ENCODE measurements at places on chromosomes 5 and 9.

DNA sequence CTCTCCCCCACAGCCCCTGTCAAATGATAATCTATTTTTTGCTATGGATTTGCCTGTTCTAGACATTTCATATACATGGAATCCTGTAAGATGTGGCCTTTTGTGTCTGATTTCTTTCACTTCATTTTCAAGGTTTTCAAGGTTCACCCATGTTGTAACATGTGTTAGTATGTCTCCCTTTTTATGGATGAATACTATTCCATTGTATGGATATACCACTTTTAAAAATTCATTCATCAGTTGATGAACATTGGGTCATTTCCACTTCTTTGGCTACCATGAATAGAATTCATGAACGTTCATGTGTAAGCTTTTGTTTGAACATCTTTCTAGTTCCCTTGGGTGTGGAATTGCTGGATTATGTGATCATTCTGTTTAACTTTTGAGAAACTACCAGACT, 94.7 kb upstream of the ZNF366 start:
- no peak for DNase-seq

DNA sequence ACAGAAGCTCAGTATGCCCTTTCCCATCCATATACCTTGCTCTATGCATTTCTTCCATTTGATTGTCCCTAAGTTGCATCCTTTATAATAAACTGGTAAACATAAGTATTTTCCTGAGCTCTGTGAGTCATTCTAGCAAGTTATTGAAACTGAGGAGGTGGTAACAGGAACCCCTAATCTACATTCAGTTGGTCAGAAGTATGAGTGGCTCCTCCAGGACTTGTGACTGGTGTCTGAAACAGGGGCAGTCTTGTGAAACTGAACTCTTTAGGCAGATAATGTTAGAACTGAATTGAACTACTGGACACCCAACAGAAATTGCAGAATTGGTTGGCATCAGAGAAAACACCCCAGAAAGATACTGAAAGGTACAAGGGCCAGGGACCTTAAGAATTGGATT, 133.1 kb upstream of the POU5F2 start:
- DNase-seq: no peak

- DNase-seq: peak; percentile 22
Measured at GRCh38 chr5:160129841-160130240, 10.6 kb upstream of the PWWP2A start.

GRCh38 chr9:3479514-3480352, 46.1 kb downstream of the RFX3 start:
- no peak for DNase-seq

DNA sequence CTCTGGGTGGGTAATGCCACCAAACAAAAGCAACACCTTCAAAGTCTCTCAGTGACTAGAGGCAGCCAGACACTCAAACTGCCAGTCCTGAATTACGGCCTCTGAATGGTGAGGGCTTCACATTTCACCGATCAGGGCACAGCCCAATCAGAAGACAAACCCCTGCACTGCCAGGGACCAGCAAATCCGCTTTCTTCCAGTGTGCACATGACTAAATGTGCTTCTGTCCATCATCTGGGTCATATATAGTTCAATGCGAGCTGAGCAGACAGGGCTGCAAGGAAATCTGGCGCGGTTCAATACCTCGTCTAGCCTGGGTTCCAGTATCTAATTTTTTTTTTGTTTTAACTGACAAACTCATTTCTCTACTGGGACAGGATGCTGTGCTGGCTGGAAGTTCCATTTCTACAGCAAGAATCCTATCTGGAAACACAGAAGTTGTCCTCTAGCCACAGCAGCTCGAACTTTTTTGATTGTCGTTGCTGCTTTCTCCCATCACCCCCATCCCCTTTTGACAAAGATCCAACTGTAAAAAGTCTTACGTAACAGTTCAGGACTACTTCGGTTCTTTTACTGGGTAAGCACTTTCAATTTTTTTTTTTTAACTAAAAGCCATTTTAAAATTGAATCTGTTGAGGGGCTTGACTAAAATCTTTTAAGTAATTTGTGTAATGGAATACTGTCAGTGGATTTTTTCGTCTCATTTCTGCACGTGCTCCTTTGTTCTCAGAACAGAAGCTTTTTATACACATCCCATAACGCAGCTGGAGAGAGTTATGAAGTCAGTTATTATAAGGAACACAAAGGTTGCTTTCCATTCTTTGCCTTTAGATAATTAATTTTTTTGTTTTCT, 112.7 kb downstream of the NR6A1 start:
- DNase-seq: peak; percentile 99

DNA sequence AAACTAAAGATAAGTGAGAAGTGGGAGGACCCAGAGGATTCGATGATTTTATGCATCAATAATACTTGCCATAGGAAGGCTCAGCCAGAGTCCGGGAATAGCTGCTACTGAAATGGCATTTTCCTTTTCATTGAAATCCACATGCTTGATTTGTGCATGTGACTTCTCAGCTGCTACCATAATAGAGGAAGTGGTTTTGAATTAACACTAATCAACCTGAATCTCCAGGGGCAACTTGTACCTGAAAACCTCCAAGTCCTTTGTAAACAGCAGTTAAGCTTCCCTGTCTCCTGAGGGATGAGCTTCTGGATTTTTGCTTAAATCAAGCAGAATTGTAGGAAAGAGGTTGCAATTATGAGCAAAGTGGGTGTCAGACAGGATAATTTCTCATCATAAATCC, 124.9 kb downstream of the PPP2R2B start:
- DNase-seq: no peak

DNA sequence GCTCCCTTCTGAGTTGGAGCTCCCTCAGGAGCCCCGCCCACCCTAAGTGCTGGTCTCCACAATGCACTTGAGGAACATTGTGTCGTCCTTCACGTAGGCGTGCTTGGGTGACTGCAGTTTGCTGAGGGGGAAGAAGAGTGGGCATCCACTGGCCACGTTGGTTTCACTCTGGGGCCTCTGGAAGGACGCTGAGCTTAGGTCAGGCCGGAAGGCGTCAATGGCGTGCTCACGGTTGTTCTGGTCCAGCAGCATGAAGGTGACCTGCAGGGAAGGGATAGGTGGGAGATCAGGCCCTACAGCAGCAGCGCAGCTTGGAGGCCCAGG, 21.7 kb downstream of the TRAF1 start:
- DNase-seq: no peak

DNA sequence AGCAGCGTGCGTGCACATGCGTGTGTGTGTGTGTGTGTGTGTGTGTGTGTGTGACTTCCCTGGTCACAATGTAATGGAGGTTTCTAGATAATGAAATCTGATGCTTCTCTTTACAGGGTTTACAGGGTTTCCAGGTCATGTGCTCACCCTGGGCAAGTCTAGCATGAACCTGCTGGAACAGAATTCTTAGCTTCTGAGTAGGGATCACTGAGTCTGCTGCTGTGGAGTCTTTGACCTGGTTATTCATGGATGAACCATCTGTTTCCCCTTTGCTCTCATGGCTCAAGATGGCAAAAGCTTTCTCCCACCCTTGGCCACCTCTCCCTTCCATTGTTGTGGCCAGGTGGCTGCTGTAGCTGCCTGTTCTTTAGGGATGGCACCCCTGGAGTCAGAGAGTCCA, 111.6 kb upstream of the SHB start:
- DNase-seq: no peak

- DNase-seq: no peak
Measured at GRCh38 chr9:69485466-69485865, 160.5 kb downstream of the ENTREP1 start.

DNA sequence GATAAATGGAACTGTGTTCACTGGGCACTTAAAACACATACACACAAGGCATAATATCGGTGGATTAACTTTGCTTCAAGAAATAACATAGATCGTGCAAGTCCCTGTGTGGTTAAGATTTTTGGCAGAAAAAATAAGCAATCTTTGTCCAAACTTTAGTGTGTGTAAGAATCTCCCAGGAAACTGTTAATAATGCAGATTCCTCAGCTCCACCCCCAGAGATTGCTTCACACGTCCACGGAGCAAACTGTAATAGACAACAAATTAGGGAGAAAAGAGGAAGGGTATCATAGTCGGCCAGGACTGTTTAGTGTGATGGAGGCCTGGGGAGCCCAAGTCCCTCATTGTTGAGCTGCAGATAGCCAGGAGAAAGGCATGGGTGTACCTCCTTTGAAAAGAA, 84.8 kb downstream of the PJA2 start:
- DNase-seq: no peak

DNA sequence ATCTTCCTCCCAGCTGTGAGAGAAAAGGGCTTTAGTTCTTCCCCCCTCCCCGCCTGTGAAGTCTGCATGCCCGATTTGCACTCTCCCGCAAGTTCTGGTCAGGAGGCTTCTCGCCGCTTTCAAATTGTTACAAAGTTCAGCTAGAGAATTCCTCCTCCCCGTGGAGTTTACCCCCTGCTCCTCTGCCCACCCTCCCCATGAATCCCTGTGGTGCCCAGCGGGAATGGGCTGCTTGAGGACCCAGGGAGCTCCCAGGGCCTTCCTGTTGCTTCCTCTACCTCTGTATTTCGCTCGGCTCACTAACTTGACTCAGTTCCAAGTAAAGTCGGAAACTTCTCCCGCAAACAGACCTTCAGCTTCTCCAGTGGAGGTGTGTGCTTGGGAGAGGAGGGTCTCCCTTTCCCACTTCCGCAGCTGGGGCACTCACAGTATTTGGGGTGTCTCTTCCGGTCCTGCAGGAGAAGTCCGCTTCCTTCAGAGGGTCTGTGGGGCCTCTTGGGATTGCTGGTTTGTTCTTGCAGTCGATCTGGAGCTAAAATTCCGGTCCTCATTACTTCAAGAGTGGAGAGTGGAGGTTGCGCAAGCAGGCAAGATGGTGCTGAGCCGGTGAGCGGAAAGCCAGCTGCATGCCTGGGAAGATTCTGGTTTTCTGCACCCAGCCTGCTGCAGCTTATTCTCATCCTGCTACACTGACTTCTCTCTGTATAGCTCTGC, 97.8 kb downstream of the ADAMTS12 start:
- peak; percentile 47 for DNase-seq

- no peak for DNase-seq
Measured at GRCh38 chr9:3784641-3785040, 258.8 kb upstream of the RFX3 start.

- DNase-seq: no peak
Measured at GRCh38 chr9:33677961-33678360, 117.4 kb upstream of the PRSS3 start.

DNA sequence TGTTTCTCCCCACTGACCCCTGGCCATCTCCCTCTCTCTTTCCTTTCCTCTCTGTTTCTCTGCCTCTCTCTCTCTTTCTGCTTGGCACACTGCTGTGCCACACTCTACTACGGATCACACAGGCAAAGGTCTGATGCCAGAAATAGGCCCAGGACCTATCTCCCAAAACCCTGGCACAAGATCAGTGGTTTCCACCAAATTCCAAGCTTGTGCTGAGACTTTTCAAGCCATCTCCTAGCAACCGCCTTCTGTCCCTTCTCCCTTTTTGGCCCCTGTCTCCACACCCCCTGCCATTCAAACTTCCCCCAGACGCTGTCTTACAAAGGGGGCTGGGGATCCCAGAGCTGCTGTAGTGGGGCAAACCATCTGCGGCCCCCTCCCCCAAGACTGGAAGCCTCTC, 38.5 kb upstream of the RARS1 start:
- no peak for DNase-seq

DNA sequence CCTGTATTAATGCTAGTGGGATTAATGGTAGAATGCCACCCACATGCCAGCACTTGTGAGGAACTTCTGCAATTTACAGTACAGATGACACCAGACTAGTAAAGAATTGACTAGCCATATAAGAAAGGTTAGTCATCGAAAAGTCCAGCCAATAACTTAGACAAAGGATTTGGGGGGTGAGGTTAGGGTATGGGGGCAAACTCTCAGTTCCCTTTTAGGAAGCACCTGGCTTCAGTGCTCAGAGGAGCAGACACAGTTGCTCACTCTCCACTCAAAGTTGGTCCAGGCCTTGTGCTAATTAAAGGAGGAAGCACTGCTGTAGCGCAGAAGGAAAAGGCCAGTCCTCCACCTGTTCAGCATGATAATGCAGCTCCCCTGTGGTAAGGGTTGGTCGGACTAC, 25.2 kb downstream of the TGFBR1 start:
- DNase-seq: no peak

- peak; percentile 49 for DNase-seq
Measured at GRCh38 chr9:123866497-123866896, 63.4 kb downstream of the DENND1A start.

DNA sequence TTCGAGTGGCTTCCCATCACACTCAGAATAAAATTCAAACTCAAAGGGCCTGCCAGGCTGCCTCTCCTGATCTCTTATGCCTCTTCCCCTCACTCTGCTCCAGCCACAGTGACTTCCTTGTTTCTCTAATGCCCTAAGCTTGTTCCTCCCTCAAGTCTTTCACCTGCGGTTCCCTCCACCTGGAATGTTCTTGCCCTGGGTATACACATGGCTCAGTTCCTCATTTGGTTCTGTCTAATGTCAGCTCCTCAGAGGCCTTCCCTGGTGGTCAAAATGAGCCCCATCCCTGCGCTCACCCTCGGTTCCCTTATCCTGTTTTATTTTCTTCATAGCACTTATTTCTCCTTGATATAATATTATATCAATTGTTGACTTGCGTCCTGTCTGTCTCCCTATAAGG, 12.7 kb upstream of the CYSTM1 start:
- DNase-seq: no peak

All from EH (cell line).